ENCODE measurements at places on chromosomes 1 and 21.

DNA sequence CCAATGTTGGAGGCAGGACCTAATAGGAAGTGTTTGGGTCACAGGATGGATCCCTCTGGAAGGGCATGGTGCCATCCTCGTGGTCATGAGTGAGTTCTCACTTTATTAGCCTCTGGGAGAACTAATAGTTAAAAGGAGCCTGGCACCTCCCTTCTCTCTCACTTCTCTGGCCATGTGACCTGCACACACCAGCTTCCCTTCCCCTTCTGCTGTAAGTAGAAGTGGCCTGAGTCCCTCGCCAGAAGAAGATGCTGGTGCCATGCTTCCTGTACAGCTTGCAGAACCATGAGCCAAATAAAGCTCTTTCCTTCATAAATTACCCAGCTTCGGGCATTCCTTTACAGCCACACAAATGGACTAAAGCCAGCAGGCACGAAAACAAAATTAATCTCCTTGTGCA, 23.6 kb downstream of the ACOT7 start:
- no peak for DNase-seq

- DNase-seq = no peak
Measured at GRCh38 chr1:39690225-39690624, 1.0 kb downstream of the HPCAL4 start.

GRCh38 chr1:56135069-56135863, 444.1 kb downstream of the PLPP3 start:
- no peak for DNase-seq

DNA sequence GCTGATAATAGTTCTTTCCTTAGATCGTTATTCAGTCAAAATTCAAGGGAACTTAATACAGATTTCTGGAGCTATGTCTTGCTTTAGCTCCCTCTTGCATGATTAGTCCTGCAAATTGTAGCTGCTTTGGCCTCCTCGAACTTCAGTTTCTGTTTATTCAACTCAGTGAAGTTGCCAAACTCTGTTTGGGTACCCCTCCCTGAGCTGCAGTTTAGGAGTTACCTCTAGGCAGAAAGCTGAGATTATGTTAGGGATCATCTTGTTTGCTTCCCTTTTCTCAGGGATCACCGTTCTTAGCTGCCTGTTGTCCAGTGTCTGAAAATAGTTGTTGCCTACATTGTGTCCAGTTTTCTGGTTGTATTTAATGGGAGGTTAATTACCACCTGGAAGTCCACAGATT, 43.5 kb downstream of the SNX27 start:
- no peak for DNase-seq

DNA sequence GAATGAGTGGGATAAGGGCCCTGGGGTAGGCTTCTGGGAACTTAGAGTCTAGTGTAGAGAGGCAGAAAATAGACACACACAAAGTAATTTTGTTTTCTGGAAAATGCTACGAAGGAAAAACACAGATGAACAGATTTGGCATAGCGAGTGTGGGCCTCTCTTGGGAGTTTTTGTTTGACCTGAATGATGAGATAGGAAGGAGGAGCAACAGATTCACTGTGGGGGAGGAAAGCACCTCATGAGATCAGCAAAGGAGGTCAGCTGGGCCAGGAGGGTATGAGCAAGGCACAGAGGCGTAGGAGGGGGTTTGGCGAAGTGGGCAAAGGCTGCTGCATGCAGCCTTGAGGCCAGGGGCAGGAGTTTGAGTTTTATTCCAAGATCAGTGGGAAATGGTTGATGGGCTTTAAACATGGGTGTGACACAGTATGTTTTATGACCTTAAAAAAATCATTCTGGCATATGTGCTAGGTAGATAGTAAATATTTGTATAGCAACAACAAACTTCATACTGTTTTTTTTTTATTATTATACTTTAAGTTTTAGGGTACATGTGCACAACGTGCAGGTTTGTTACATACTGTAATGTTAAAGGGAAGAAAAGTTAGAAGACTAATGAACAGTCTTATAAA, 57.9 kb downstream of the FGGY start:
- peak; percentile 10 for DNase-seq

GRCh38 chr1:56357927-56358690, 221.3 kb downstream of the PLPP3 start:
- no peak for DNase-seq

DNA sequence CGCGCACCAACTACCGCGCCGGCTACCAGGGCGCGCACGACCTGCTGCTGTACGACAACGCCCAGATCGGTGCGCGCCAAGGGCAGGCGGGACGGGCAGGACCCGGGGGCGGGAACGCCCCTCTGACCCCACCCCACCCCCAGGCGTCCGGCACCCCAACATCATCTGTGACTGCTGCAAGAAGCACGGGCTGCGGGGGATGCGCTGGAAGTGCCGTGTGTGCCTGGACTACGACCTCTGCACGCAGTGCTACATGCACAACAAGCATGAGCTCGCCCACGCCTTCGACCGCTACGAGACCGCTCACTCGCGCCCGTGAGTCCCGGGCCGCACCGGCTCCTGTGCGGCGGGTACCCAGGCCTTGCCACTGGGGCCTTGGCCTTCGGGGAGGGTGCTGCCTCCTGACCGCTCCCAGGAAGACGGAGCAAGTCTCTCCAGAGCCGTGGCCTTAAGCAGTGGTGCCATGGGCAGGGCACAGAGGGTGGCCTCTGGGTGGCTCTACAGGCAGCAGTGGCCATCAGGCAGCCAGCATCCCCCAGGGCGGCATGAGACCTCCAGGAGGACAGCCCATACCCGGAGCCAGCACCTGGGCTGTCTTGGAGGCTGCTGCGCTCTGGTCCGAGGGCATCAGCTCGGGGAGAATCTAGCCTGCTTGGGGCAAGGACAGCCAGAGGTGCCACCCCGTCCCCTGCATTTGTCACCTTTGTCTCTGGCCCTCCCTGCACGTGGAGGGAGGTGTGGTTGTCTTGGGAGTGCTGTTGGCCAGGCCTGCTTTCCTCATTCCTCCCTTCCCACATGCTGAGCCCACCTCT, 8.1 kb upstream of the MMP23B start:
- no peak for DNase-seq

GRCh38 chr1:15370781-15371520, 38.7 kb upstream of the EFHD2 start:
- DNase-seq = no peak

- DNase-seq = peak; percentile 63
Measured at GRCh38 chr1:176843352-176844297, 320.9 kb downstream of the ASTN1 start.

GRCh38 chr1:15957221-15958095, 18.4 kb downstream of the ZBTB17 start:
- DNase-seq = peak; percentile 72

DNA sequence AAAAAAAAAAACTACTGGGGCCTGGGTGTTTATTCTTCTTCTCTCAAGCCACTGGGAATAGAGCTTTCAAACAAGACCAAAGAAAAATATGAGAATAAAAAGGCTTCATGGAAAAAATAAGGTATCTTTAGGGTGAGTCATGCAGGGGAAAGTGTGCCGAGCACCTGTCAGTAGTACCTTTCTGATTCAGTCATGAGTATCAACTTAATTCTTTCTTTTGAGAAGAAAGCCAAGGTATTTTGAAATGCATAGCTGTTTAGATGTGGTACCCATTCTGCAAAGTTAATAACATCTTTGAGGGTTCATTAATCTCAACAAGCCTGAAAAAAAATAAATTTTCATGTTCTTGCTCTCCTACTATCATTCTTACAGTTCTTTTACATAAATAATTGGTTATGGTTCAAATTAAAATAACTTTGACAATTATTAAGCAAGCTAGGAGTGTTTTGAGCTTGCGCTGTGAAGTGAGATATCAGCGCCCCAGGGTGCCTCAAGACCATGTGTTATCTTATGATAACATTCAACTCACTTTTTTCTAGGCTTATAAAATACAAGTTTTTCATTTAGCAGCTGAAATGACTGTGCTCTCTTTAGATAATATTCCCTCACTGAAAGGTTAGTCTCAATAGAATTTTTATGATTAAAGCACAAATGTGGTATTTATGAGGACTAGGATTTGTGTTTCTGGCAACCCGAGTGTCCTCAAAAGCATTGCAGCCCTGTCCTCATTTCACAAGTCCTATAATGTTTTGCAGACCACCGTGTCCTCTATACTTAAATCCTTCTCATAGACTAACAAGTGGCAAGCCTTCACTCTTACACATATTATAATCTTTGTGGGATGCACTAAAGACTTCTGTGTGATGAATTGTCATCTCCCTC, 138.6 kb downstream of the SLC44A5 start:
- no peak for DNase-seq

DNA sequence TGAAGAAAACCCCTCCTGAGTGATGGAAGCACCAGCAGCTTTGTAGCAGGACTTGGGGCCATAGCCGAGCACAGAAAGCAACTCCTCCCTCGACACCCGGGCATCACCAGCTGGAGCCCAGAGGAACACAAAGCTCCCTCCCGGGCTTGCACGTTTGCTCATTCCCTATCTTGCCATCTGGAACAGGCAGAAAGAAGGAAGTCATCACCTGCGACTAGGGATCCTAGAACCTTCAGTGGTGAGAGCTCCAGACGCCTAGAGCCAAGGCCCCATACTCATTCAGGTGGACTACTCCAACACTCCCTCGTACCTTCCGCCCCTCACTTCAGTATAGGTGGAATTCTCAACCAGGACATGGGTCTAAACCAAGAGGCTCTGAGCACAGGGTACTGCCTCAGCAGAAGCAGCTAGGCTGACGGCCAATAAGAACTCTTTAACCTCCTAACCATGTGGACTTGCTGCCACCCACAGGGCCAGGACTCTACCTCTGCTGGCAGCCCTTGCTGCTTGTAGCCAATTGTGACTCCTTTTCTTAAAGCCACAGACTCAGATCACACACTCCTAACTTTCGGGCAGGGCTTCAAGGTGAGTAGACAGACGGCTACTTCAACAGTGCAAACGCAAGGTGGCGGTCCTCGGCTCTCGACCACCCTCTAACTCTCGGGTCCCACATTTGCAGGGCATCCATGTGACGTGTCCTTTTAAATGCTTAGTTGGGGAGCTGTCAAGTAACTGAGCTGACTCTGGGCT, 65.4 kb downstream of the NPHP4 start:
- peak; percentile 18 for DNase-seq

DNA sequence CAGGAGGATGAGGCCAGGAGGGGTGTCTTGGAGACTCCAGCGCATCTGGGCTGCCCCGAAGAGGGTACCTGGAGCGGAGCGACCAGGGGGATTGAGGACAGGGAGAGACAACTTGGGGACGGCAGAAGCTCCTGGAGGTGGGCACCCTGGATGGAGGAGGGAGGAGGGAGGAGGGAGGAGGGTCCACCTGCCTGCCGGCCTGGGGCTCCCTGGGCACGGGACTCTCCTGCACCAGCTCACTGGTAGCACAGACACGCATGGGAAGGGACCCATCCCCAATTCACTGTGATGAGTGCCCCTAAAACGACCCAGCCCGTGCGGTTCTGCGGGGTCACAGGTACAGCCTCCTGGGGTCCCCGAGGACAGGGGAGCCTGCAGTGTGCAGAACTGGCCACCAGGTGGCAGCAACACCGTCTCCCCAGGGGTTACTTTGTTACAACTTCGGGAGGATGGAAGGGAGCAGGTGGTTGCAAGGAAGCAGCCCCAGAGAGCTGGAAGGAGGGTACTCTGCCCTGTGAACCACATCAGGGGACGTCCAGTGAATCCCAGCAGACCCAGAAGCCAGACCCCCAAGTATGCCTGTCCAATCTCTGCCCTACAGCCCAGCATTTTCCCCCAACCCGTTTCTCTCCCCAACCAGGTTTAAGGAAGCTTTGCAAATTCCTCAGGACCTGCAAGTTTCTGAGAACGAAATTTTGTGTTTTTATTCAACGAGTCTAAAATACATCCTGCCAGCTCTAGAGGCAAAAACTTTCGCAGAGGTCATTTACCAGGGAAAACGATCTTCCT, 482.4 kb downstream of the NPHP4 start:
- DNase-seq = peak; percentile 50

DNA sequence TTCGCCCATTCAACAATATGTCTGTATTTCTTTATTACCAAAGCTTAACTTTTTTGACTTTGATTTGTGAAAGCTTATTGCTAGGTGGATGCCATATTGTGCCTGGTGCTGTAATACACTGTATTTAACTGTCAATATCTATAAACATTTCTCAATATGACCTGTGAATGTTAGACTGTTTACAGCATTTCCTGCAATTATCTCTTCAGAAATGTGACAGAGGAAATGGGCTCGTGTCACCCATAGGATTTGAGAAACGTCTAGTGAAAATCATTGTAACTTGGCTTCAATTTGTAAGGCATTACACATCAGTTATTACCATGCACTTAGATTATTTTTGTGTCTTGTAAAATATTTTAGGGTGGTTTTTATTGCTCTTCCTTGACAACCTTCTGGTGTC, 237.8 kb upstream of the ADGRL2 start:
- DNase-seq = no peak

DNA sequence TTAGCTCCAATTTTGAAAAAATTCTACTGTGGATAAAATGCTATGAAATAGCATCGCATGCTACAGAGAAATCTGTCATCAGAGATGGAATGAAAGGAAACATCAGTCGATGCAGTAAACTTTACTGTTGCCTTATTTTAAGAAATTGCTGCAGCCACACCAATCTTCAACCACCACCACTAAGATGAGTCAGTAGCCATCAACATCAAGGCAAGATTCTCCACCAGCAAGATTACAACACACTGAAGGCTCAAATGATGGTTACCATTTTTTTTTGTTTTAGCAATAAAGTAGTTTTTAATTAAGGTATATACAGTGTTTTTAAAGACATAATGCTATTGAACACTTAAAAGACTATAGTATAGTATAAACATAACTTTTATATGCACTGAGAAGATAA, 95.6 kb upstream of the JUN start:
- DNase-seq = no peak

- DNase-seq = no peak
Measured at GRCh38 chr1:54017979-54018378, at the start of gene LDLRAD1. TSS of gene LDLRAD1 (minus strand) at chr1:54018186. CDS start at chr1:54018112, 74 bp downstream.

- no peak for DNase-seq
Measured at GRCh38 chr1:239448911-239449310, 62.5 kb downstream of the CHRM3 start.

- peak; percentile 83 for DNase-seq
Measured at GRCh38 chr1:93442008-93442666, 5.8 kb upstream of the FNBP1L start.

DNA sequence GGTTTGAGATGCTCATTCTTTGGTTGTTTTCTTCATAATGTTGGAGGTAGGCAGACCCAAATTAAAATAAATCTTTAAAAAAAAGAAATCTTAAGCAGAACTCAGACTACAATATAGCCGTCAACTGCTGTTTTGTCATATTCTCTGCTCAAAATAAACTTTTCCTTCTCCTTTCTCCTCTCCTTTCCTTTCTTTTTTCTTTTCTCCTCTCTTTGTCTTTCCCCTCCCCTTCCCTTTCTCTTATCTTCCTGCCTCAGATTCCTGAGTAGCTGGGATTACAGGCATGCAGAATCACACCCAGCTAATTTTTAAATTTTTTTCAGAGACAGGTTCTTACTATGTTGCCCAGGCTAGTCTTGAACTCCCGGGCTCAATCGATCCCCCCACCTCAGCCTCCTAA, 24.8 kb upstream of the MTF1 start:
- DNase-seq = no peak

GRCh38 chr1:31781138-31781755, 17.1 kb upstream of the ADGRB2 start:
- no peak for DNase-seq

DNA sequence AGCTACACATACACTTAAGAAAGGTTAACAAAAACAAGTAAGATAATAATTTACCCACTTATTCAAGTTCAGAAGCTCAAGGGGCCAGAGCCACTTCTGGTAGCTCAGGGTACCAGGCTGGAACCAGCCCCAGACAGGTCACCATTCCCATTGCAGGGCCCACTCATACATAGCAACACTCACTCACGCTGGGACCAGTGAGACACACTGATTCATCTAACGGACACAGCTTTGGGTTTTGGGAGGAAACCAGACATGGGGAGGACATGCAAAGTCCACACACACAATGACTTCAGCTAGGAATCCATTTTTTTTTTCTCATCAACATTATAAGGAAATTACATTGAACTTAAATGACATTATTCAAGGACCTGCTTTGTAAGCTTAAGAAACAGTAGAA, 169.1 kb downstream of the ZC3H11B start:
- DNase-seq = no peak

Data from mesendoderm (in vitro differentiated cells).